ENCODE measurements at places on chromosomes 4 and X. TPM values are rescaled to one million over a fixed set of nuclear protein-coding genes. Genes with fewer than 3 reads are reported as not detected.

The TMPRSS11D gene
- total RNA-seq = not detected

The SPOCK3 gene
- 66.6 TPM for total RNA-seq

The ARR3 gene
- not detected for total RNA-seq

The SOWAHB gene
- 2.5 TPM for total RNA-seq

The MYOZ2 gene
- total RNA-seq = not detected

The KLHL4 gene
- total RNA-seq = 13.8 TPM

Measured in cerebellum (tissue), 4 donors.